NCI-H1417 treated with DMSO at 0.1 percent for 48 hours (cell line): ENCODE measurements at places on chromosomes 1 and 21.

GRCh38 chr1:184986250-184986649 is 11.9 kb upstream of the NIBAN1 start:
- no peak for DNase-seq

- no peak for DNase-seq
These were observed 82.9 kb upstream of the PUM1 start for GRCh38 chr1:31148409-31148808.

DNA sequence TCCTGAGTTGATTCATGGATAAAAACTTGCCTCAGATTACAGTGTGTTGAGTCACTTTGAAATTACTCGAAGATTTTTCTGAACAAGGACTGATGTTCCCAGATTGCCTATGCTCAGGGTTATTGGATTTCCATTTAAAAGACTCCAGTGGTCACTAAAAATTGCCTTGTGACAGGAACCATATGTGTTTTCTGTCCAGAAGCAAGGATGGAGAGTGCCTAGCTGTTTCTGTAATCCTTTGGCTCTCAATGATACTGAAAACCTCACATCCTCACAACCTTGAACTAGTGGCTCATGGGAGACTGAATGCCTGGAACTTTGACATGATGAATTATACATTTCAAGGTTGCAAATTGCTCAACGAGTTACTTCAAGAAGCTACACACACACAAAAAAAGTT is 1271.8 kb downstream of the BRINP3 start:
- no peak for DNase-seq

DNA sequence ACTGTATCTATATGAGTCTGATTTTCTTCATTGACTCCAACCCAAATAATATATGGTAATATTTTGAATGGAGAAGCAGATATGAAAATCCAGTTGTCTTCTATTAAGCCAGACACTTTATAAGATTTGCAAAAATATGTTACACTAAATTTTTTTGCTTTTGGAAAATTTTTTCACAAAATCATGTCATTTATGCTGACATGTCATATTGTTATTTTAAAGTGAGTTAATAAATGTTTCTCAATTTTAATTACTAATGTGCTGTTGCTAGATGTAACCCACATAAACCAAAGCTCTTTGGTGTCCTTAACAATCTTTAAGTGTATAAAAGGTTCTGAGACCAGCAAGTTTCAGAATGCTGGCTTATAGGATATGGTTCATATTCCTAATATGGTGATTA is 142.5 kb downstream of the HS2ST1 start:
- no peak for DNase-seq

DNA sequence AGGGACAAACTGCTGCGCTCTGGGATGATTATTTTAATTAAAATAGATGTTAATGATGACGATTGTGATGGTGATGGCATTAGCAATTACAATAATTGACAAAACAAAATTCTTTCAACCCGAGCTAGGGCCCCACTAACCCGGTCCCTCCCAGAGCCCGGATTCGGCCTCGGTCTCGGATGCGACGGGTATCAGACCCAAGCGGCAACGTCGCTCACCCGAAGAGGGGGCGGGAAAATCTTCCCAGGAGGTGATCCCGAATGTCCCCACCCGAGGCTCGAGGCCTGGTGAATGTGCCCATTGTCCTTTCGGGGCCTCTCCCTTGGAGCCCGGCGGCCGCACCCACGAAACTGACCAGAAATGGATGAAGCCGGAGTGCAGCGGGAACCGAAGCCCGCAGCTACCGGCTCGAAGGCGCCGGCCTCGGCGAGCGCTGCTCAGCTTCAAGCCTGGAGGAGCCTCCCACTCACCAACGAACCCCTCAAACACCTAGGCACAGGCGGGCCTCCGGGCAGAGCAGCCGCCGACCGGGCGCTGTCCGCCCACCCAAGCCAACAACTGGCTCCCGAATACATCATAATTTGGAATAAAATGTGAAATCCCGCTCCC is 1.2 kb downstream of the TAL1 start:
- DNase-seq: no peak

GRCh38 chr1:232435729-232436128 is 194.2 kb downstream of the SIPA1L2 start:
- DNase-seq: no peak

GRCh38 chr1:47940779-47941178 is 56.4 kb downstream of the TRABD2B start:
- no peak for DNase-seq

DNA sequence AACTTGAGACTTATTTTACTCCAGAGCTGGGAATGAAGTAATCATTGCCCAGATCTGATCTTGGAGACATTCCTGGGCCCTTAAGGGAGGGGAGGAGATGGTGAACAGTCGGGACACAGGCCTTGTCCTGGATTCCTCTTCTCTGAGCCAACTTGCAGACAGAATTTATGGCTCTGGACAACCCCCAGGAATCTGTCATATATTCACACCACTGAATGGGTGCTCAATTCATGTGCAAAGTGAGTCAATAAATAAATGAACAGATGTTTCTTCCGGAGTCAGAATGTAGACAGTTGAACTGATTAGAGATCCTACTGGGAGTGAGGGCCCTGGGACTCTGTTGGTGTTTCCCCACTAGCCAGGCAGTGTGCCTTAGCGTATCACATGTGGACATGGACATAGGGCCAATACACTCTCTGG is 2.6 kb downstream of the TUFT1 start:
- DNase-seq: no peak

GRCh38 chr1:154571964-154572288 is 4.3 kb downstream of the CHRNB2 start:
- DNase-seq: no peak

DNA sequence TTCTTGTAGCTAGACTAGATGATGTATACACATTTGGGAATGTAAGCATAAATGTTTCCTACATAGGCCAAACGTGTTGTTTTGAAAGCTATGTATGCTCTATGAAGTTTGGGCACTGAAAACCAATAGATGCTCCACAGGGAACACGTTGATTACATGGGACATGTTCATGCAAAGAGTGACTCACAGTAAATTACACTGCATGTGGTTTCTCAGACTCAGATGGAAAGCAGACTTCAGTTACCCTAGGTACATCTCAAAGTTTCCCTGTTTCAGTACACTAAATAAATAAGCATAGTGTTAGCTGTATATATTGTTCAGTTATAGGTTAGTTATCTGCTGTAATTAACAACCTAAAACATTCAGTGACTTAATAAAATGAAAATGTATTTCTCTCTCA is 301.9 kb upstream of the RUNX1 start:
- DNase-seq: no peak

GRCh38 chr1:99217599-99217998 is 46.7 kb upstream of the PLPPR4 start:
- DNase-seq: no peak

GRCh38 chr1:235758931-235759330 is 107.8 kb downstream of the LYST start:
- DNase-seq: no peak

DNA sequence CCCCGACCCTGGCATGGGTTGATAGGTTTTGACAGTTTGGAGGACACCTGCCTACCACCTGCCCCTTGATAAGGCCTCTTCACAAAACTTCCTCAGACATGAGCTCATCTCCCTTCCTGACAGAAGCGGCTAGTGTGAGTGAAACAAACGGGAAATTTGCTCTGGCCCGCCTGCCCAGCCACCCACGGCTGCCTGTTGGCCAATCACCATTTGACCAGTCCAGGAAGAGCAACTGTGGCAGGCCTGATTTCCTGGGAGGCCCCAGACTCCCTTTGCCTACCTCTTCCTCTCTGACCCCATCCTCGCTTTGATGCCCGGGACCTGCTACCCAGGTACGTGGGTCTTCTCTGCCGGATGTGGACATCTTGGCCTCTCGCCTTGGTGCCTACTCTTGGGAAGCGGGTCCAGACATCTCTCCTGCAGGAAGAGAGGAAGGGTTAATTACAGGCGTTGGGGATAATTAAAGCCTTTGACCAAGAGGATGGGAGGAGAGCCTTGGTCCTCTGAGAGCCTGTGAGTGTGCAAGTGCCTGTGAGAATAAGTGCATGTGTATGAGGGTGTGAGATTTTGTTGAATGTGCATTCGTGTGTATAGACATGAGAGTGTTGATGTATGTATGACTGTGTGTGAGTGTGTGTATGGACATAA is 1.1 kb upstream of the EPHA2 start:
- DNase-seq: no peak

DNA sequence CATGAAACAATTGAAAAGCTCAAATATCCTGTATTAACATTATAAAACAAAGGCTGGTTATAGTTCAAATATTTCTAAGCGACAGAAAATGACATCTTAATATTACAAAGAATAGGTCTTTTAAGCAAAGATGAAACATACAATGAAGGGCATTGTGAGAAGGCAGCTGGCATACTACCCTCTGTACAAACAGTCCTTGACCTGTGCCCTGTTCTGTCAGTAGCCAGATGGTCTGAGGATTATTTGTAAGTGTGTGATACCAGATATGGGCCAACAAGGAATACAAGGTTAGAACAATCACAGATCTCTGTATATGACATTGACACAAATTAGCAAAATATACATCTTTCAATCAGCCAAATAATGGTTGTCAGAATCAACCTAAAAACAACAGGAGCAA is 1350.4 kb downstream of the AMY1C start:
- DNase-seq: no peak

DNA sequence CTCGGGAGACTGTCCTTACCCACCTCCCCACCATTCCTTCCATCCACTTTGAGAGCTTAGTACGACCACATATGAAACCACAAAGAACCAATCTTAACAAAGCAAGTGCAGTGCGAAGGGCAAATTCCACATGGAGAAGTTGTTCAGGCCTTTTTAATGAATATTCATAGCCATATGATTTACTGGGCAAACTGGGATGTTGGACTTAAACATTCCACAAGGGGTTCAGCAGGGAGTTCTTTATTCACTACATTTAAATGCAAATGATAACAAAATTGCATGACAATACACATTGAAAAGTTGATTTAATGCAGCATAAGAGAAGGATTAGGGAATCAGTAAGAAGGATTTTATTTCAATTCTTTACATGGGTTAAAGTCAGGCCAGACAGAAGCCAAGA is 14.7 kb downstream of the NMNAT2 start:
- no peak for DNase-seq

GRCh38 chr1:180778782-180779398 is 133.8 kb upstream of the KIAA1614 start:
- no peak for DNase-seq

GRCh38 chr1:171296897-171297296 is 17.1 kb upstream of the FMO4 start:
- no peak for DNase-seq
